ENCODE measurements at places on chromosomes 5 and 9.

DNA sequence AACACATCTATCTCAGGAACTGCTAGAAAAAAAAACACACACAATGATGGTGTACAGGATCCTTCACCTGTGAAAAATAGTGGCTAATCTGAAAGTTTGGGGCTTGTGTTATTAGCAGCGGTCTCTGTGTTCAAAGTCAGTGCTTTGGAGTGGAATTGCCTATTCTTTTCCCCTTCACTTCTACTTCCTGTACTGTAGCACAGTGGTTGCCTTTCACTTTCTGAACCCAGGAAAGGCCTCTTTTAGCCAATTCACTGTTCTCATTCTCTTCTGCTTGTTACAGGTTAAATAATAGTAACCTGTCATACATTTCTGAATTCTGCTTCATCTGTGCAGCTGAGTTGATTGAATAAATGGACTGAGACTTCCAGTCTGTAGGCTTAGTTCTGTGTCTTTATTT is 161.3 kb upstream of the RGS7BP start:
- DNase-seq: no peak

- no peak for DNase-seq
Measured at GRCh38 chr5:54009357-54009756, 301.0 kb downstream of the ARL15 start.

DNA sequence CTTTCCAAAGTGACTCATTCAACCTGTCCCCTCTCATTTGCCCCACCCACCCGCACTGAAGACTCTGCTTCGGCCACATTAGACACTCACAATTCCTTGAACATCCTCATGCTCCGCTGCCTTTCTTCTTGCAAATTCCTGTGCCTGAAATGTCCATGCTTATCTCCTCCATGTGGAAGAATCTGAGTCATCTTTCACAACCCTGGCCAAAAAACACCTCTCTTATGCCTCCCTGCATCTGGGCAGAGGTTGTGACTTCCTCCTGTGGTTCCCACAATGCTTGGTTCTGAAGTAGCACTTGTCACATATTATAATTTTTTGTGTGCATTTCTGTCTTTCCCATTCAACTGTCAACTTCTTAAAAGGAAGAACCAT is 238.6 kb downstream of the ENC1 start:
- no peak for DNase-seq

GRCh38 chr9:118302721-118303120 is 598.5 kb downstream of the TLR4 start:
- DNase-seq: no peak

GRCh38 chr5:134530301-134531077 is 5.0 kb downstream of the JADE2 start:
- DNase-seq: no peak

- peak; percentile 44 for DNase-seq
Measured at GRCh38 chr5:84287951-84288350, 96.7 kb downstream of the EDIL3 start.

GRCh38 chr5:146645342-146645741 is 129.4 kb upstream of the GPR151 start:
- no peak for DNase-seq

GRCh38 chr5:142810743-142811290 is 40.6 kb downstream of the ARHGAP26 start:
- DNase-seq: no peak

DNA sequence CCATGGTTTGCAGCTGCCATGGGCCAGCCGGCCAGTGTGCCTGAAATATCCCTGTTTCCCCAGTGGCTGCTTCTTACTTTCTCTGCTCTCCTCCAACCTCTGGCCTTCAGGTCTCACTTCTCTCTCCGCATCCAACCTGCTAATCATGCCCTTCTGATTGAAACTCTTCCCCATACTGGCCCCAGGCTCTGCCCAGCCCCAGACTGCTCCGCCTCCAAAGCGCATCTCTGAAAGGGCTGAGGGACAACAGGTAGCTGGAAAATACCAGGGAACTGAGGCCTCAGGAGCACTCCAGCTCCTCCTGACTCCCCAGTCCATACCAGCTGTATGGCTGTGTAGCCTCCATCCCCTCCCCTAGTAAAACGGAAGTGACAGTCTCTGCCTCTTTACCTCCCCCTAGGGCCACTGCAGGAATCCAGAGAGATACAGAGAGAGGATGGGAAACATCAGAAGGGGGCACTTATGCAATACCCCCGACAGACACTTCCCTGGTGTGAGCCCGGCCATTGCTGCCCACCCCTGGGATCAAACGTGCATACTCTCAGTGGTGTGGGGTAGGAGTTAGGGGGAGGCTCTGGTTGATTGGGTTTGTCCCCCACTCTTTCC is 34.2 kb downstream of the PAX5 start:
- DNase-seq: no peak

- DNase-seq: no peak
Measured at GRCh38 chr9:20513126-20513913, 109.0 kb downstream of the MLLT3 start.

DNA sequence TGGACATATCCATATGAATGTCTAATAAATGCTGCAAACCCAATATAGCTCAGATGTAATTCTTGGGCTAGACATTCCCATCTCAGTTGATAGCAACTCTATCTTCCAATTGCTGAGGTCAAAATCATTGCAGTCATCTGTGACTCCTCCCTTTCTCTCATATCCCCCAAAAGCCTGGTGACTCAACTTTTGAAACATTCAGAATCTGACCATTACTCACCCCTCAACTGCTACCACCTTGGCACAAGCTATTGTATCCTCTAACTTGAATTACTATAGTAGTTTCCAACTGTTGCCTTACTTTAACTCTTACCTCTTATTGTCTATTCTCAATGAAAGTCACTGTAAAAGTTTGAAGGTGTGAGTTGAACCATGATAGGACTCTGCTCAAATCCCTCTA is 600.1 kb upstream of the RGMB start:
- DNase-seq: peak; percentile 10

DNA sequence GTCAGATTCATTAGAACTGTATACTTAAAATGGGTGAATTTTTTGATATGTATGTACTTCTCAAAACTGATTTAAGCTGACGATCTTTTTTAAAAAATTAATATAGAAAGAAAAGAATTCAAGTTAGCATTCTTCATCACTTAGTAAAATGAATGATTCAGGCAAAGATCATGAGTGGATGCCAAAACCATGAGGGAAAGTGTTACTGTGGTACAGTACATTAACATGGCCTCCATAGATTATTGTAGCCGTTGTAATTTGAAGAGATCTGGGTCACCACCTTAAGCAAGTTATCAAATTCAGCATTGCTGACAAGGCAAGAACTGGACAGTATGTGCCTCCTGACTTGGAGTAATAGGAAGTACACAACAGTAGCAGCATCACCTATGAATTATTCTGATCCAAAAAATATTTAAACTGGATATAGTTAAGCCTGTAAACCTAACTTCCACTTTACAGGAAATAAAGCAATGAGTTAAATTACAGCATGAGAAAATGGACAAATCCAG is 29.7 kb downstream of the C9orf85 start:
- DNase-seq: no peak

DNA sequence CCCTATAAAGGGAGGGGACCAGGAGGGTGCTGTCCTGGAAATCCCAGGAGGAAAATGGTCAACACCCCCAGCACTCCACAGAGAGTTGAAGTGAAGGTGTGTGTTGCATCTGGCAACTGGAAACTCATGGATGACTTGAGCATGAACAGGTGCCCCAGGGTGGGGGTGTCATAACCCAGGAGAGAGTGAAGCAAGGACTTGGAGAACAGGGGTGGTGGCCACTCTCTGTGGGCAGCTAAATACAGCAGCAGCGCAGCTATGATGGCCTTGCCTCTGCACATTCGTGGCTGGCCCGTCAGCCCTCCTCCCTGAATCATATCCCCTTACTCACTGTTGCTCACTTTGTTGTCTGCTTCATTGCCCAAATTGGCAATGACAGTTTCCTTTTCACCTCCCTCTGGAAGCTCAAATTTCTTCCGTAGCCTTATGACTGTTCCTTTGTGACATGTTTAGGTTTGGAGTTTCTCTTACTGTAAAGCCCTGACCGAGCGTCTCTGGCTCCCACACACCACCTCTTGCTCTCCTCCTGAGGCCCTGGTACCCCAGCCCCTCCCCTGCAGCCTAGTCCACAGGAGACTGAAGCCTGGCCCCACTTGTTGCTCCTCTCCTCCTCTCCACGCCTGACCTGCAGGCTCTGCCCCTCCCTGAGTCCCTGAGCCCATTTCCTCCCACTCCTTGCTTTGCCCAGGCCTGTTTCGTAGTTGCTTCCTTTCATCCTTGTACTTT is 185.8 kb downstream of the CD180 start:
- DNase-seq: no peak

DNA sequence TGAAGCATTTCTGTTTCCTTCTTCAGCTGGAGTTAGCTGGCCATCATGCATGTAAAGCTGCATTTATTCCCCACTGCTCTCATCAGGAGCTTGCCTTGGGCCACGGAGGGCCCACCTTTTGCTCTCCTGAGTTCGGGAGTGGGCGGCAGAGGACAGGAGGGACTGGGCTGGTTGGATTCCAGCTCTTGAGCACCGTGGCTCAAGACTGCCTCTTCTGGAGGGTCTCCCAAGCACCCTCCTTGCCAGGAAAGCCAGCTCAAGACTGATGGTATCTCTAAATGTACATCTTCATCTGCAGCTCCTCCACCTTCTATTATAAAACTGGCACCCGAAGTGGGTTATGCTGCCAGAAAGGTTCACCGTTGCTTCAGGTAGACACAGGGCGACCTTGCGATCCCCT is 399.6 kb upstream of the IRX1 start:
- no peak for DNase-seq

GRCh38 chr5:32387841-32388240 is 56.7 kb downstream of the ZFR start:
- DNase-seq: no peak

DNA sequence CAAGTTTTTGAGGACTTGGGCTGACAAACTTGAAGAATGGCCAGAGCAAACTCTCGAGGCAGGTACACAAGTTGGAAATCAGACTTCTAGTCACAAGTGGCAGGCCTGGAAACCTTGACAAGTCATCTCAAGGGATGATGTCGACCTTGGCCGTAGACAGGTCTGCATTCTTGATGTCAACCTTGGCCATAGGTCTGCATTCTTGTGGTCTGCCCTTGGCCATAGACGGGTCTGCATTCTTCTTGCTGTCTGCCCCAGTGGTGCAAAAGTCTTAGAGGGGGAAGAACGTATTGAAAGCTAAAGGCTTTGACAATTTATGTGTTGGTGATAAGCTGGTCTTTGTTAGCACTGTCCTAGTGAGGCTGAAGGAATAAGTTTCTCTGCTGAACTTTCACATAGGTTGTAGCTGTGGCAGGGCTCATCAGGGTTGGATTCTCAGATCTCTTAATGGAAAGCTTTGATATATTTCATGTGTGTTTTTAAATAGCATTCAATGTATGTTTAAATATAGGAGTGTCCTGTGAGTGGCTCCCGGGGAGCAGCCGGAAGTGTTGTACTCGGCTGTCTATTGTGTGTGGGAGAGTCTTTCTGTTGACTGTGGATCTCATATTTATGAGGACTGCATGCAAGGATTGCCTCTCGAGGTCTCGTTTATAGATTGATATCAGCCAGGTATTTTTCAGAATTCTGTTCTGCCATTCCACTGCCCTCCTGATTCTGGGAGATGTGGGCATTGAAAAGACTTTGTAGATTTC is 27.0 kb downstream of the SUB1 start:
- no peak for DNase-seq

DNA sequence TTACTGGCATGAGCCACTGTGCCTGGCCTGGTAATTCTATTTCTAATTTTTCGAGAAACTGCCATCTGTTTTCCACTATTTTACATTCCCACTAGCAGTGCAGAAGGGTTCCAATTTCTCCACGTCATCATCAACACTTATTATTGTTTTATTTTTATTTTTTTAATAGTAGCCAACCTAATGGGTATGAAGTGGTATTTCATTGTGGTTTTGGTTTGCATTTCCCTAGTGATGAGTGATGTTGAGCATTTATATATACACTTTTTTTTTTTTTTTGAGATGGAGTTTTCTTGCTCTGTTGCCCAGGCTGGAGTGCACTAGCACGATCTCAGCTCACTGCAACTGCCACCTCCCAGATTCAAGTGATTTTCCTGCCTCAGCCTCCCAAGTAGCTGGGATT is 28.3 kb downstream of the WWC1 start:
- DNase-seq: no peak

GRCh38 chr9:113918697-113919350 is 42.7 kb downstream of the ZNF618 start:
- DNase-seq: no peak

DNA sequence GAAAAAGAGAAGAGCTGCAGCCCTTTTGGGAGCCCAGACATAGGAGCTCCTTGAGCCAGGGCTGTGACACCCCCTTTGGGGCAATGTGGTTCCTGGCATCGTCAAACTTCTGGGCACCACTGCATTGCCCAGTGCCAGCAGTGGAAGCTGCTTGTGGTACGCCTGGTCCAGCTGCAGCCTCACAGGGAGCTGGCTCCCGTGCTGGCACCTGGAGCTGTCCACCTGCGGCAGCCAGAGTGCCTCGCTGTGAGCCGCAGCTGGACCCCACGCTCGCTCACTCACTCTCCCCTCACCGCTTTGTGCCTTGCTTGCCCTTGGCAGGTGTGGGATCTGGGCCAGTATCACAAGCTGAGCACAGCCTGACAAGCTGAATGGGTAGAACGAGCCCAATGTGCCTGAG is 1150.8 kb upstream of the CDH6 start:
- DNase-seq: no peak

GRCh38 chr9:84293001-84293798 is 47.4 kb downstream of the SLC28A3 start:
- DNase-seq: no peak

- peak; percentile 97 for DNase-seq
Measured at GRCh38 chr9:111178331-111179055, 140.2 kb upstream of the LPAR1 start.

GRCh38 chr5:173535166-173535975 is 81.1 kb downstream of the BOD1 start:
- DNase-seq: no peak

DNA sequence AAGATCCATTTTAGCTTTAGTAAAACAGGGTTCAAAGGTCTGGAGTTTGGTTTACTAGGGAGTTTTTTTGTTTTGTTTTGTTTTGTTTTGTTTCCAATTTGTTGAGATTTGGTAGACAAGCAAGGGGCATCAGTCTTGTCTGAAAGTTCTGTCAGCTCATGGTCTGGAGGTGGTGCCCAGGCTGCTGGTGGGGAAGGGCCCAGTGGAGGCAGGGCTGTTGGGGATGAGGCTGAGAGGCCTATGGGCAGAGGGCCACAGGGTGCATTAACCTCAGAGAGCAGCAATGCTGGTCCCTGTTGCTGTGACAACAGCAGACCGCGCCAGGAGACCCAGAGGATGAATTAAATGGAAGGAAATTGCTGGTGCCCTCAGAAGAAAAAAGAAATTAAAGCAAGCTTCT is 174.5 kb downstream of the FGF1 start:
- no peak for DNase-seq

DNA sequence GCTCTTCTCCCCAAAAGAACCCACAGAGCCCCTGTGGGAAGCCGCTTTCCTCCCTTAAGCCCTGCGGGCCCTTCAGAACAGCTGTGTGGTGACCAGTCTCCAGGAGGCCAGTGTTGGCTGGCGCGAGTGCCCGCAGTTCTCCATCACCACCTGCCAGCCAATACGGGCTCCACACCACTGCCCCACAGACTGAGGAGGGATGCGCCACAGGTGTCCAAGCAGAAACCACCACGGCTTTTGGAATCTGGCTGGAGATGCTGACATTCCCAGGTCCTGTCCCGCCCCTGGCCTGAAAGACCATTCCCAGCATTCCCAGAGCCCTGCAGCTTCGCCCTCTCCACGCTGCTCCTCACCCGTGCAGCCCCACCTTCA is 12.8 kb downstream of the CCNI2 start:
- DNase-seq: no peak

- no peak for DNase-seq
Measured at GRCh38 chr9:32875242-32875641, 91.9 kb downstream of the TMEM215 start.
